ENCODE measurements at places on chromosomes 1 and 21.

DNA sequence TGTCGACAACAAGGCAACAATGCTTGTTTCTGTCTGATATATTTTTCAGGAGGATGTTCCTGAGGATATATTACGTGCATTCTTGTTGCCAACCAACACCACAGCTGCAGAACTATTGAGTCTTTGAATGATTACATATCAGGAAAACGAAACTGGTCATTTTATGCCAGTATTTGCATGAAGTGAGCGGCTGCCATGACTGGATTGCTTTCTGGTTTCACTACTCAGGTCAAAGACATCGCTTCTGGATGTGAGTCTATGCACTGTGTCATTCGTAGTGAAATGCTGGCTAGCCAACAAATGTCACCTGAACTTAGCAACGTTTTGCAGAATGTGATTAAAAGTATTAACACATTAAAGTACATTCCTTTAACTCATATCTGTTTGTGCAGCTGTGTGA, 35.8 kb upstream of the OLFM3 start:
- no peak for DNase-seq

GRCh38 chr1:204928671-204929486, 58.2 kb downstream of the NFASC start:
- no peak for DNase-seq

DNA sequence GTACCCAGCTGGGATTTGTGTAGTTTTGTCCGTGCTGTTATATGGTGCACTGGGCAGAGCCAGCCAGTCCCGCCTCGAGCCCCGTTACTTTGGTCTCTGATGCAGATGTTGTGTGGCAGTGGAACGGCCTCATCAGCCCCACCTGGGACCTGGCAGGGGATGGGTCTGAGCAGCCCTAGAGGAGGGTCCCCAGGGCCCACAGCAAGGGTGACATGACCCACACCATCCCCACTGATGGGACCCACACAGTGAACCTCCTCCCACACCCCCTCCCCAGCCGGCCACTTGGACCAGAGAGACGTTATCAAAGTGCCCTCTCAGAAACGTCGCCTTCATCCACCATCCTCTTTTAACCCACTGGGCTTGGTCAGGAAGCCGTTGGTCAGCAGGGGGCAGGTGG, 42.0 kb upstream of the PCBP3 start:
- DNase-seq = peak; percentile 28

DNA sequence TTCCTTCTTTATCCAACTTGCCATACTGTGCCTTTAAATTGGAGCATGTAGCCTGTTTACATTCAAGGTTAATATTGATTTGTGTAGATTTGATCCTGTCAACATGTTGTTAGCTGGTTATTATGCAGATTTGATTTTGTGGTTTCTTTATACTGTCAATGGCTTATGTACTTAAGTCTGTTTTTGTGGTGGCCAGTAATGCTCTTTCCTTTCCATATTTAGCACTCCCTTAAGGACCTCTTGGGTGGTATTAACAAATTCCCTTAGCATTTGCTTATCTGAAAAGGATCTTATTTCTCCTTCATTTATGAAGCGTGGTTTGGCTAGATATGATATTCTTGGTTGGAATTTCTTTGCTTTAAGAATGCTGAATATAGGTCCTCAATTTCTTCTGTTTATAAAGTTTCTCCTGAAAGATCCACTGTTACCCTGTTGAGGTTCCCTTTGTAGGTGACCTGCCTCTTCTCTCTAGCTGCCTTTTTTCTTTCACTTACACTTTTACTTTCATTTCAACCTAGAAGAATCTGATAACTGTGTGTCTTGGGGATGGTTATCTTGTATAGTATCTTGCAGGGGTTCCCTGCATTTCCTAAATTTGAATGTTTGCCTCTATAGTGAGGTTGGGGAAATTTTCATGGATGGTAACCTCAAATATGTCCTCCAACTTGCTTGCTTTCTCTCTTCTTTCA, 86.9 kb upstream of the NEGR1 start:
- no peak for DNase-seq

- peak; percentile 80 for DNase-seq
Observed at GRCh38 chr1:11473491-11474034, 5.4 kb upstream of the DISP3 start.

DNA sequence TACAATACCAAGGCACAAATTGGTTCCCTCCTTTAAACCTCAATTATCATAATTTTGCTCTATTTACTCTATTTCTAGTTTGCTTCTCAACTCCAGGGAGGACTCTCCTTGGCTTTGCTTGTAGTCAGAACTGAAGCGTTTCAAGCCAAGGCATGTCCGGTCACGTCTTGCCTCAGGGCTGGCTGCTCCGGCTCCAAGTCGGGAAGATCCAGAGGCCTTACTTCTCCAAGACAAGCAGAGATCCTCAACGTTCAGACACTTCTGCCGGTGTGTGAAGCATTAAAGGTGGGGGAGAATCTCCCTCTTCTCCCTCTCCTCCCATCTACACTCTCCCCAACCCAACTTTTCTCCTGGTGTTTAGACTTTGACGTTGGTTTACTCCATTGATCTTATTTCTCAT, 7.2 kb upstream of the HHAT start:
- peak; percentile 88 for DNase-seq

GRCh38 chr1:171984850-171985485, 143.7 kb downstream of the DNM3 start:
- DNase-seq = no peak

DNA sequence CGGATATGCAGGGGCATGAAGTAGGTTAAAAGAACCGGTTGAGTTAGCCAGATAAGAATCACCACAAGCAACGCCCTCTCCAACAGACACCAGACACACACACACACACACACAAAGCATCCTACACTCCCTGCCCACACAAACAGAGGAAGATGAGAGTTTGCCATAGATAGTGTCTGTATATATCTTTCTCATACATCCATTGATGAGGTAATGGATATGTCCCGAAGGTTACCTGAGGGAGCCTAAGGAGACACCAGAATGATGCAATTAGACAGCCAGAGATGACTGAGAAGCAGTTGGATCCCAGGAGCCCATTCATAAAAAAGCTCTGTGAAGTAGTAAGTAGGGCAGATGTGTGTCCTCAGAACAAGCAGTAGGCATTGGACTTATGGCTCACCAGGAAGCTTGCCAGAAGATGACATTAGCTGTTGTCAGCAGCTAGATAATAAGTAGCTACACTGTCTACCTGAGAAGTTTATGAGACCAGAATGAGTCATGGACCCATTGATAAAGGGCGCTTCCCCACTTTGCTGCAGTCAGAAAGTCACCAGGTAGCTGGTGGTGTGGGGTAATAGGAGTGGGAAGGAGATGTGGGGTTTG, 247.0 kb downstream of the KCNT2 start:
- DNase-seq = peak; percentile 73

- no peak for DNase-seq
Observed at GRCh38 chr1:6511056-6511455, 19.6 kb upstream of the PLEKHG5 start.

DNA sequence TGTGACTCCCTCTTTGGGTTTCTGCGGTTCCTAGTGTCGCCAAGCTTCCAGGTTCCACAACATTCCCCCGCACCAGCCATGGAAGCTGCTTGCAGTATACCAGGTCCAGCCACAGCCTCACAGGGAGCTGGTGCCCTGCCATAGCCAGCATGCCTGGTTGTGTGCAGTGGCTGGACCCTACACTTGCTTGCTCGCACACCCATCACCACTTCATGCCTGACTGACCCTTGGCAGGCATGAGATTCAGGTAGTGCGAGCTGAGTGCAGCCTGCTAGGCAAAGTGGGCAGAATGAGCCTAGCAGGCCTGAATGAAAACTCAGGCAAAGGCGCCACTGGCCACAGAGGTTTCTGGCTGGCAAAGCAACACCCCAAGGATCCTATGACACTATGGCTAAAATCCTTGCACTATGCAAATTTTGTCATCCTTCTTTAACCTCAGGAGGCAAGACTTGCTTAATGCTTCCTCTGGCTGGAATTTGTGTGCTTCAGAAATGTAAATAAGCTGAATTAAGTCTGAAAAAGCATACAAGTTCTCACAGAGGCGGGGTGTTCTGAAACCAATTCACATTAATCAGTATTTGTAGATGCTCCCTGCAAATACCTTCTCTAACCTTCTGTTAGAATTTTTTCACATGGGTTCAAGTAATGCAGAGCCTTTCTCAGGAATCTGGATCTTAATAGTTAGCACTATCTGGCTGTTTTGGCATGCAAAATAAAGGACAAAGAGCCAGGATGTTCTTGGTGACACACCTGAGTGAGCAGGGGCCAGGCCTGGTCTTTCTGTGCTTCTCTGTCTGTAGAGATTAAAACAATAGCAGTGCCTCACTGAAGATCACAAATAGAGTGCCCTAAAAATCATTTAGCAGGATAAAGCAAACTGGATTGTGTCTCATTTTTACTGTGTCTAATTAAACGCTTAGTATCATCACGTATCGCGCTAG, 256.9 kb downstream of the GPATCH2 start:
- DNase-seq = no peak

DNA sequence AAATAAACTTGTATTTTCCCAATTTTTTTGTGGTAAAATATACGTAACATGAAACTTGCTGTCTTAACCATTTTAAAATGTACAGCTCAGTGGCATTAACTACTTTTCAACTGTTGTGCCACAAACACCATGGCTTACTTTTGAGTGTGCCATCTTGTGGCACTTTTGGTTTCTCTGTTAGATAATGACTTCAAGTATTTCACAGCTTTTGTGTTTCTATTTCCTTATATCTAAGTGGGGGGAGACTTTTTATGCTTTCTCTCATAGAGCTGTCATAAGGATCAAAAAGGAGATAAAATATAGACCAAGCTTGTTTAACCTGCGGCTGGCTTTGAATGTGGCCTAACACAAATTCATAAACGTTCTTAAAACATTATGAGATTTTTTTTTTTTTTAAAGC, 44.3 kb downstream of the CDC14A start:
- DNase-seq = no peak

GRCh38 chr1:160101037-160101716, 2.8 kb upstream of the IGSF8 start:
- peak; percentile 86 for DNase-seq

GRCh38 chr21:44958471-44959191, 18.8 kb downstream of the SLX9 start:
- peak; percentile 79 for DNase-seq

DNA sequence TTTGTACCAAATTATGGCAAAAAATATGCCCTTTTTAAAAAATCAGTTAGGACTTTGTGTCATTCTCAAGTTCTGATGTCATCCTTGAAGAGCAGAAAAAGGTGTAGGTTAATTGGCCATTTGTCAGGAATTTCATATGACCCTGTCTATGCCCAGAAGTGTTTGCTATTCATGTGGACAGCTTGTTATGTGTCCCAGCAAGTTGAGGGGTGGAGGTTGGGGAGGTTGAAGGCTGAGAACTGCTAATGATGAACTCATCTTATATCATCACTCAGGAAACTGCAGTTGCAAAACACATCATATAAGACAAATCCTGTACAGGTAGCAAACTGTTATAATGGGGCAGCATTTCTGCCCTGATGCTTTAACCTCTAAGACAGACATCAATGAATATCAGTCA, 106.5 kb downstream of the PHTF1 start:
- DNase-seq = no peak

DNA sequence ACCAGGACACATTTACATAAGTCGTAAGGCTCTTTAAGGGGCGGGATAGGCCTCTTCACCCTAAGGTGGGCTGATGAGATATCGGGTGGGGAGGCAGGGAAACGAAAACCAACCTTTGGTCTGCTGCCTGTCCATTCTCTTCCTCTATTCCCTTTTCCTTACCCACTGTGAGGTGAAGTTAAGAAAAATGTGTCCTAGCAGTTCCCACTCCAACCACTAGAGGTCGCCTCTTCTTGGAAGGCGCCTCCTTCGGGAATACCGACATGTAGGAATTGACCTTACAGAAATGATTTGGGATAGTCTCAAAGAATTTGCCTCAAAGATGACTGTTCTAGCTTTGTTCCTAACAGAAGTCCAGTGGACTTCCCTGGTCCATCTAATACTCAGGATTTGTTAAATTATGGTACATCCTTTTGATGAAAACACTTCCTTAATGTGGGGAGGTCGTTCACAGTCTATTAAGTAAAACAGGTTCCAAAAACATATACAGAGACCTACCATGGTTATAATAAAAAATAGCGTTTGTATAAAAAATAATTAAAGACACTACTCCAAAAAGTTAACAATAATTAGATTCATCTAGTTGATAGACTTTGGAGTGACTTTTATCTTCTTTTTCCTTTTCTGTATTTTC, 14.1 kb downstream of the AZIN2 start:
- peak; percentile 80 for DNase-seq

GRCh38 chr1:27864264-27864895, 8.0 kb upstream of the THEMIS2 start:
- no peak for DNase-seq

- no peak for DNase-seq
Observed at GRCh38 chr1:113686891-113687618, 72.2 kb downstream of the PHTF1 start.

GRCh38 chr1:221098471-221099405, 219.5 kb downstream of the HLX start:
- no peak for DNase-seq

GRCh38 chr1:177181631-177182291, 11.0 kb downstream of the BRINP2 start:
- DNase-seq = peak; percentile 92

GRCh38 chr1:59263111-59263510, 33.8 kb upstream of the FGGY start:
- no peak for DNase-seq

DNA sequence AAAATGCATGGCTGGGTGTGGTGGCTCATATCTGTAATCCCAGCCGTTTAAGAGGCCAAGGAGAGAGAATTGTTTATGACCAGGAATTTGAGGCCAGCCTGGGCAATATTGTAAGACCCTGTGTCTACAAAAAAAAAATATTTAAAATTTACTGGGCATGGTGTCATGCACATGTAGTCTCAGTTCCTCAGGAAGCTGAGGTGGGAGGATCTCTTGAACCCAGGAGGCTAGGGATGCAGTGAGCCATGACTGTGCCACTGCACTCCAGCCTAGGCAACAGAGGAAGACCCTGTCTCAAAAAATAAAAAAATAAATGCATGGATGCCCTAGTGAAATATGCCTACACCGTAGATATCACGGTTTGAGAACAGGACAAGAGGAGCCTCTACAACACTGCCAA, 1331.2 kb upstream of the B3GALT2 start:
- no peak for DNase-seq

- DNase-seq = no peak
Observed at GRCh38 chr1:9149151-9149550, 20.2 kb upstream of the GPR157 start.

DNA sequence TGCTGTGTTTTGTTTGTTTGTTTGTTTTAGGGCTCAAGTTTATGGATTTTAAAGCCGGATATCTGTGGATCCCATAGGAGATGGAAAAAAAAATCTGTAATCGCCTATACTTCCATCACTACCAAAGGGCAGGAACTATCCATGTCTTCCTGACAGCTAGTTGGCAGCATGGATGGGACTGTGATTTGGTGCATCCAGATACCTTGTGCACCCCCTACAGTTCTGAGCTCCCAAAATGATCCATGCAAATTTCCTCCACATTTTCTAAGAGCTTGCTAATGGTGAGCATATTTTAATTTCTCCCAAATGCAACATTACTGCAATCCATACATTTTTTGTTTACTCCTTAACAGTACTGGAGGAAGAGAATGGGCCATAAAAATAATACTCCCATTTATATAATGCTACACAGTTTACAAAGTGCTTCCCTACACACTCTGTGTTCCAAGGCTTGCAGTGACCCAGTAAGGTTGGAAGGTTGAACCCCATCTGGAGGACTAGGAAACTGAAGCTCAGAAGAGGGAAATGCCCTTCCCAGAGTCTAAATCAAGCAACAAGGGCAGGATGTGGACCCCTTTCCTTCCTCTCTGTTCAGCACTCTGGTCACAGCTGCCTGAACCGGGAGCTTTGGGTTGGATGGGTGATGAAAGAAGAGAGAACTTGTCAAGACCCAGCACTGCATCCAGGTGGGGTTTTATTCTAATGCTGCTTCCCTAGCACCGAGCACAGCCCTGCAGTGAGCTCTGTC, 48.0 kb downstream of the CAPN8 start:
- no peak for DNase-seq
